Stimulated activated CD4-positive, alpha-beta T cell treated with anti-CD3 and anti-CD28 coated beads, Interleukin-4, amount 100 ng/mL, for 24 hours (primary cell): ENCODE measurements at places on chromosomes 4 and X.

DNA sequence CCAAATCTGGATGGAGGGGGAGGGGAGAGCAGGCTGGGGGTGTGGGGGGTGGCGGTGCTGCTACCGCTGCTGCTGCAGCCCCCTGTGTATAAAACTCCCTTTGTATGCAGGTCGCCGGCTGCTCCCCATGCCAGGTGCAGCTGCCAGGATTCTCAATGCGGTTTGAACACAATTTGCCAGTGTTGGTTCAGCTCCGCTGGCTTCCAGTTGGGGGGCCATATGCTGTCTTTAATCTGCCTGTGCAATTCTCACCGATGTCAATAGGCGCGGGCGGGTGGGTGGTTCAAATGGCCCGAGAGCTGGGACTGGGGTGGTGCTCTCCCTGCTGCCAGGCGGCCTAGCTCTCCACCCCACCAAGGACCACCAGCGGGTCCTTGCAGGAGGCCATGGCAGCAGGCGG lies 257.6 kb downstream of the BCOR start:
- DNase-seq, result no peak

DNA sequence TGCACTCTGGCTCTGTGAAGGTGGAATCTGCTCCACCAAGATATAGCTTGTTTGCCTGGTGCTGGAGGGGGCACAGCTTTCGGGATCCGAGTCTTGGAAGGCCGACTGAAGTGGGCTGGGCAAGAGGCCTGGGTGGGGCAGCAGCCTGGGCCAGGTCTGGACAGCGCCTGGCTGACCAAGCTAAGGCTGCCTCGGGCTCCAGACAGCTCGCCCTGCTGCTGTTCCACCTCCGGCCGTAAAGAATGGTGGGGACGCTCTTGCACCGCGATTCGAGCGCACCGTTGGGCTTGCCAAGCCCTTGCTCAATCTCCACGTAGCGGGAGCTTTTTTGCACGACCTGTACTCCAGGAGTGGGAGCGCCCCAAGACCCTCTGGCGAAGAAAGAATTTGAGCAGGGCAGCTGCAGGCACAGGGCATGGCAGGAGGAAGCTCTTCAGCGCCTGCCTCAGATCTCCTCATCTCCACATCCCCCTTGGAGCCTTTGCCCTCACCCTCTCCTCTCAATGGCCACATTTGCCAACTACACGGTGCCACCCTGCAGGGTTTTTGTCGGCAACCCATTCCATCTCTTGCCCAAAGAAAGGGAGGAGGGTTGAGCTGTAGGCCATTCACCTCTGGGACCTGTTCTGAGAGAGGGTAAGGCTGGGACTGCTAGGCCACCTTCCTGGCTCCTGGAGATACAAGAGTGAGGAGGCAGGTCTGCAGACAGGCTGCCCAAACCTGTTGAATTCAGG lies 18.9 kb downstream of the CNGA2 start:
- DNase-seq, result no peak

GRCh38 chr4:105113800-105114199 lies 32.9 kb upstream of the TET2 start:
- no peak for DNase-seq

- DNase-seq, result no peak
These were observed 97.2 kb upstream of the KCTD8 start for GRCh38 chr4:44545781-44546180.

- DNase-seq, result no peak
These were observed 5.9 kb downstream of the UGDH start for GRCh38 chr4:39521253-39521919.

GRCh38 chr4:56804551-56804950 lies 16.9 kb downstream of the SPINK2 start:
- no peak for DNase-seq
